SK-MEL-5 (cell line): ENCODE measurements at places on chromosomes 1 and 21.

GRCh38 chr1:235253219-235253962, 74.6 kb downstream of the ARID4B start:
- DNase-seq, result peak; percentile 86

- DNase-seq, result no peak
These were observed 53.4 kb downstream of the AGPAT3 start for GRCh38 chr21:43918385-43918947.

DNA sequence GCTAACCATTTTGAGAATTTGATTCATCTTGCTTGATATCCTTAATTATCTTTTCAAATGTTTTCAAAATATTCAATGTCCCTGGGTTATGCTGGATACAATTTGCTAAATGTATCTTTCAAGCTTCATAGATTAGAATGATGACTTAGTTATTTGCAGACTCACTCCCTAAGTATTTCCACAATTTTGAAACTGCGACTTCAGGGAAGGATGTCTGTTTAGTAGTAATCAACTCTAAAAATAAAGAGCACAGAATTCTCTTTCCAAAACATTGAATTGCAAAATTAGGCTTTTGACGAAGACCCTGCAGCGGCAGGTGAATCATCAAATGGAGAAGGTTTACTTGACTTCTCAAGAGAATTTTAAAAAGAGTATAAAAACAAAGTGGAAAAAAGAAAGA, 14.2 kb downstream of the RGS1 start:
- DNase-seq, result no peak

DNA sequence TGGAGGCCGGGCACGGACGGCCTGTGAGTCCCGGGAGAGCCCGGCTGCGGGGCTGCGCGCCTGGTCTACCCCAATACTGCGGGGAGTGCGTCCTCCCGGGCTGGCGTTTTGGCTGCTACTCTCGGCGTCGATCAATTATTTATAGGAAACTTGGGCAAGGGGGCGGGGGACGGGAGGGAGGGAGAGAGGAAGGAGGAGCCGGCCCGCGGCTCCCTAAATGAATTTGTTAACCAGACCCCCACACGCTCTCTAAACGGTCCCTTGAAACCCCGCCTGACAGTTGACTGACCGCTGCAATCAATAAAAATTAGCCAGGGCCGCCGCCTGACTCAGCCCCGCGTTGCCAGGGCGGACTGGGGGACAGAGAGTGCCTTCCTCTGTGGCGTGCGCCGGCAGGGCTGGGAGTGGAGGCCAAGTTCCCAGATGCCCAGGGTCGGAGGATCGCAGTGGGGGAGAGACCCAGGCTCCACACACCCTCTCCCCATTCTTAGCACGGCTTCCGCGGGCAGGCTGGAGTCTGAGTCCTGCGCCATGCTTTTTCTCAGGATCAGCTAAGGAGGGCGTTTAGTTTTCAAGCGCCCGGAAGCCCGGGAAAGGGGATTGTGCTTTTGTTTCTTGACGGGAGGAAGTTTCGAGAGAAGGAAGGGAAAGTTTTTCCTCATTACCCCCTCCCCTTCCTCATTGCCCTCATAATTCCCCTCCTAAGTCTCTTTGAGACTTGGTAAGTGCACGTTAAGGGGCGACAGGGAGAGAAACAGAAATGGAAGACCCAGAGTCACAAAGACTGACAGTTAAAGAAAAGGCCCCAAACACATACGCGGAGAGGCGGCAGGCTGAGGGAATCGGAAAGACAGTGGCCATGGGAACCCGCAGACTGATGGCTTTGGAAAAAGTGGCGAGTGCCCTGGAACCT, 6.2 kb downstream of the PAX7 start:
- no peak for DNase-seq

GRCh38 chr21:35399706-35400105, 350.6 kb upstream of the RUNX1 start:
- no peak for DNase-seq

DNA sequence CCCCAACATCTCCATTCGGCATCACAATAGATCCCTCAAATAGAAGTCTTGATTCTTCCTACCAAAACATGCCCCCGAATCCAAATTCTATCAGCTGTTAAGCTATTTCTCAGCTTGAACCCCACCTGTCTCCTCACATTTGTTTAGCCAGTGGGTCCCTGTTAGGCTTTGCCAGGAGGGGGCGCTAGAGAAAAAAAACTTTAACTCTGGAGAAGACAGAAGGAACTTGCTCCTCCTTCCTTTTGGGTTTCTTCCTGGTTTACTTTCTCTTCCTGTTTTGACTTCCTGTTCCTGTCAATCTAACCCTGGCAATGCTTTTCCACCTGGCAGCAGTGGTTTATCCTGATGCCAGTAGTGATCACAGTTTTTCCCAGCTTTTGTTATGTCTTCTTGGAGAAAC, 95.6 kb upstream of the KCNK1 start:
- DNase-seq, result peak; percentile 38

DNA sequence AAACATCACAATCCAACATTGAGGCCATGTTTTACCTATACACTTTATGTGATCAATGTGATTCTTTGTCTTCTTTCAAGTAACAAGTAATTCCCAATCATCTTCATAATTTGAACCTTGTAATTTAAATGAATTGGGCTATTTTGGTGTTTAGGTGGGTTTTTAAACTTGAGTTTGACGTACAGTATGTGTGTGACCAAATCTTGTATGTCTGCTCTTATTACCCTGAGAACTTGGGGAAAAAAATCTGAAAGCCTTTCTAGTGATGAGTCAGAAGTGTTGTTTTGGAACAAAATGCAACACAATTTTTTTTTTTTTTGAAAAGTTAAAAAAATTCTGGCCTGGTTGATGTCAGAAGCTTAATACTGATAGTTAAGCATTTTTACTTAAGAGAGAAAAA, 68.5 kb downstream of the HHAT start:
- DNase-seq, result no peak

DNA sequence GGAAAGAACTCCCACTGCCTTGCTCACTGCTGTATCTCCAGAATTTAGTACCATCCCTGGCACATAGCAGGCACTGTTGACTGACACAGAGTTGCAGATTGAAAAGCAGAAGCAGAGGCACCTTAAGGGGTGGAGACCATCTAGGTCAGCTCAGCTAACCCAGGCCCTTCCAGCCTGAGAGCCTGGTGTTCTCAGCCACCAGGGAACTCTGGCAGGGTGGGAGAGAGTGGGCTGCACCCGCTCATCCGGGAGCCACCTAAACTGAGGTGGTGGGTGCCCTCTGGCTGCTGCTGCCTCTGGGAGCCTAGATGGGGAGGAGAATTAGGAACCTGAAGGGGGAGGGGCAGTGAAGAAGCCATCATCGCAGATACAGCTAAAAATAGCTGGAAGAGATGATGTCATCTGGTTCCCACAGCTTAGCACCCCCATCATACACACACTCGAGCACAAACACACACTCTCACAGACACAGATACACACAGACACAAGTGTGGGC, 1.5 kb upstream of the TSPAN1 start:
- DNase-seq, result no peak

DNA sequence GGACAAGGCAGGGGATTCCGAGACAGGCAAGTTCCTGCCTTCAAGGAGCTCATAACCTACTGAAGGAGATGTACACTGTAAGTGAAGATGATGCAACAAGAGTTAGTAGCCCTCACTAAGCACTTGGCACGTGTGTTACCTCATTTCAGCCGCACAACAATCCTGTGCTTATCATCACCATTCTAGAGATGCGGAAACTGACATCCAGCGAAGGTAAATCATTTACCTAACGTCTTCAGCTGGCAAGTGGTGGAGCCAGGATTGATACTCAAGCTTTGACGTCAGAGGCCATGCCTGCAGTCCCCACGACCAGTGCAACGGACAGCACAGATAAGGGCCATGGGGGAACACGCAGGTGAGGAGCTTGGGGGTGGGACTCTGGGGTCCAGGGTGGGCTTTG, 2.9 kb upstream of the UBXN10 start:
- no peak for DNase-seq

DNA sequence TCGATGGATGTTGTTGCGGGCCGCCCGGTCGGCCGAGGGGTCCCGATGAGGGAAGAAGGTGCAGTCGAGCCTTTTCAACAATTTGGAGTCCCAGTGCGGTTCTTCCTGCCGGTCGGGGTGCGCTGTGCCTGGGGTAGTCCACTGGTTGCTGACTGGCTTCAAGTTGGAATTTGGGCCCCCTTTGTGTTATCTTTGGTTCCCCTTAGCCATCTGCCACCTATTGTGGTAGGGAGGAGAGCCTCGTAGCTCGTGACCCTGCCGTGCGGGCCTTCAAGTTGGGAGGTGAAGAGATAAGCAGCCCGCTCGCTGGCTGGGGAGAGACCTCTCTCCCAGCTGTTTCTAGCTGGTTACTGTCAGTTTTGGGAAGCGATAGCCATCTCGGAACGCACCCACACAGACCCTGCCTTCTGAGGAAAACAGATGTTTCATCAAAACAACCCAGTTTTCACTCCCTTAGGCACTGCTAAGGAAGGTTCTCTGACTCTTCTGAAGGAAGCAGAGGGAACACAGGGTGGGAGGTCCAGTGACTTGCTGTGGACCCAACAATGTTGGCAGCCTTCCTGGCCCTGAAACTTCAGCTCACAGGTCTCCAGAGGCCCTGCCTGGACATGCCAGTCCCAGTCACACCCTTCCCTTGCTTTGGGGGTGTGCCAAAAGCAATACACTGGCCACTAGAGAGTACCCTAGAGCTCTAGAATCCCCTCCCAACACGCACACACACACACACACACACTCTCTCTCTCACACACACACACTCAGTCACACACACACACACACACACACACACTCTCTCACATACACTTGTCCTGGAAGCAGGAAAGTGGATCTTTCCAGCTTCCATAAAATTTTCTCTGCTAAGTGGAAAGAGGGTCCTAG, 1.0 kb downstream of the BTG2 start:
- peak; percentile 57 for DNase-seq

DNA sequence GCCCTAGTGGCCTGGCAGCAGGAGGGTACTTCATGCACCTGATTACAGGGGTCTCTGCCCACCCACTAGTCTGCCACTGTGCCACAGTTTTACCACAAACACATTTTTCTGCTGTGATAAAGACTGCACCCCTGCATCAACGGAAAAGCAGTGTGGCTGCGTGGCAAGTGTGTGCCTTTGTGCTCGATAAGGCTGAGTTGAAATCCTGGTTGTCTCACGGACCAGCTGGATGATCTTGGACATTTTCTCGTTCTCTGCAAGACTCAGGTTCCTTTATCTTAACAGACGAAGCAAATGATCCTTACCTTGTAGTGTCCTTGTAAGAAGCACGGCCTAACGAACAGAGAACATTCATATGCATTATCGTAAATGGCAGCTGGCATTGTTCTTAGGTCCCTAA, 10.2 kb downstream of the GRHL3 start:
- DNase-seq, result no peak

- DNase-seq, result no peak
These were observed 84.5 kb downstream of the PSMG1 start for GRCh38 chr21:39098696-39099200.

- DNase-seq, result peak; percentile 46
These were observed 13.6 kb downstream of the PPFIA4 start for GRCh38 chr1:203039609-203040512.

DNA sequence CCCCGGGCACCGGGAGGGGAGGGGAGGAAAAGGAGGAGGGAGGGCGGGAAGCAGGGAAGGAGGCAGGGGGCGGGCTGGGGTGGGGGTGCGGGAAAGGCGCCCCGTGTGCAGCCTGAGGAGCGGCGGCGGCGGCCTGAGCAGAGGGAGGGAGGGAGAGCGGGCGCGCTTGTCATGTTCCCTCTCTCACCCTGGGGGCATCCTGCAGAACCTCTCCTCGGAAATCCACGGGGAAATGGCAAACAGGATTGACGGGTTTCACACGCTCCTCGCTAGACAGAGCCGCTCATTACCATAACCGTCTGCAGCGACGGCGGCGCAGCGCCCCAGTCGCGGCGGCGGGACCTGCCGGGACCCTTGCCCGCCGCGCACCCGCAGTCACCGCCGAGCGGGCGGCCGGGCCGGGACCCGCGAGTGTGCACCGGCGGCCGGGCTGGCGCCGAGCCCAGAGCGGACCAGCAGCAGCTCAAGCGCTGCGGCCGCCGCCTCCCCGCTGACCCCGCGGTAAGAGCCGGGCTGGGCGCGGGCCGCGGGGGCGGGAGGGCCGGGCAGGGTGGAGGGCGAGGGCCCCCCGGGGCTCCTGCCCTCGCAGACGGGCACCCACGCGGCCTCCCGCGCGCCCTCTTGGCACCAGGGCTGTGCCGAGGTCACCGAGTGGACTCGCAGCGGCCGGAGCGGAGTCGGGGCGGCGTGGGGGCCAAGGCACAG, at the start of gene SERTAD4:
SERTAD4 (plus strand) TSS at position 286 of the 705 bp plus-strand sequence. CDS start 5,165 bp downstream, outside the sequence.
- peak; percentile 50 for DNase-seq

DNA sequence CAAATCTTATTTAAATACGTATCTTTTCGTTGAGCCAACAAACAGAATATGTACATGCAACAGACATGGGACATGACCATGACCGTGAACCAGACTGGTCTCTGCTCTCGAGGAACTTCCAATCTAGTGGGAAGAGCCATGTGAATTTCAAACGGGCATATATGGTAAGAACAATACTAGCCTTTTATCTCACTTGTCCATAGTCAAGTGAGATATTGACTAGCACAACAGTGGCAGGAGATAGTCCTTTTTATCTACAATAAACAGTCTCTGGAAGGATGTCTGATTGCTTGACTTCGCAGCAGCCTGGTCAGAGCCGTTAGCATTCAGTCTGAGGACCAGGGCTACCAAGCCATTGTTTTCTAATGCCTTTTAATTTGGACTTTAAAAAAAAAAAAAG, 12.6 kb upstream of the PLA2G2C start:
- DNase-seq, result no peak

DNA sequence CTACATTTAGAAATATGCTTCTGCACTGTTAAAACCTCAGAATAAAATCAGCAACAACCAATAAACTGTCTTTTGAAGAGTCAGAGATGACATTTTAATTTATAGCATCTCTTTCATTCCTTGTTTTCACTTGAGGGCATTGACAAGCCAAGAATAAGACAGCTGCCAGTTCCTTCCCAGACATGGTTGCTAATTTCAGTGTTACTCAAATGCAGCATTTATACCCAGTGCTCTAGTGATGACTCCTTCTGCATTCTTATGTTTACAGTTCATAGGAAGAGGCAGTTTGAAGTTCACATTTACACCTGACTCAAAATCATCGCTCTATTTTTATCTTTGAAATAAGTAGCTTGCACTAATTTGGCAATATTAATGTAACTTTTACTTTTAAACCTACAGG, 44.9 kb downstream of the PLA2G4A start:
- DNase-seq, result no peak

- no peak for DNase-seq
These were observed 422.7 kb downstream of the DISC1 start for GRCh38 chr1:232049335-232049734.

GRCh38 chr1:40703316-40703715, 11.8 kb downstream of the NFYC start:
- DNase-seq, result peak; percentile 37

DNA sequence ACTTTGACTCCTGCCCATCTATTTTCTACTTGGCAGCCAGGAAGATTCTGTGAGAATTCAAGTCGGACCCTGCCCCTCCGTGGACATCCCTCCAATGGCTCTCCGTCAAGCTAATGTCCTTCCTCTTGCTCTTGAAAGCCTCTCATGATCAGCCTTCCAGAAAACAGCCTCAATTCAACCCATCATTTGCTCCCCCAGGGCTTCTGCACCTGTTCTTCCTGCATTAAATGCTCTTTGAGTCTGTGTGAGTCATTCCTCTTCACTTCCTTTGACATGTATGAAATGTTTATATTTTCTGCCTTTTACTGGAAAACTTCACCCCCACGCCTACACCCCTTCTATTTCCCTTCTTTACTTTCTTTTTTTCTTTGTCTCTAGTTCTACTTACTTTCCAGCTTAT, 734.1 kb upstream of the ZP4 start:
- no peak for DNase-seq
